GM10248 (cell line): ENCODE measurements at places on chromosomes 1 and 21.
A peak's percentile ranks its signal among the peaks of the same experiment; 100 is the strongest.

GRCh38 chr1:163201906-163202305, 810 bp downstream of the RGS5 start:
- no peak for DNase-seq

GRCh38 chr1:30264672-30265025, 458.7 kb downstream of the MATN1 start:
- DNase-seq = no peak

DNA sequence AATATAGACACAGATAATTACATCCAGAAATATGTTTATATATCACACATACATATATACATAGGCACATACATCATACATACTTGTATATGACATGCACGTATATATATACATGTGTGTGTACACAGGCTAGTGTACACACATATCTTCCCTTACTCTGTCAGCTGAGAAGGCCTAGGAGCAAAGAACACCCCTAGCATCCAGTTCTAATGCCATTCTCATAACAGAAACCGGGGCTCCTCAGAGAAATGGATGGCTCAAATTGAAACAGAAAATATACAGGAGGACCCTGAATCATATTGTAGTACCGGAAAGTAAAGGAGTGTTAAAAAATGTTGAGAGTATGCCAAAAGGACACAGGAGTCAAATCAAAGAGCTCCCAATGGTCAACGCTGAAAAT, 19.7 kb upstream of the HYI start:
- DNase-seq = no peak

- no peak for DNase-seq
These were observed 137.1 kb upstream of the MAGI3 start for GRCh38 chr1:113253187-113253586.

GRCh38 chr1:10529091-10529490, 54.3 kb downstream of the PEX14 start:
- no peak for DNase-seq

DNA sequence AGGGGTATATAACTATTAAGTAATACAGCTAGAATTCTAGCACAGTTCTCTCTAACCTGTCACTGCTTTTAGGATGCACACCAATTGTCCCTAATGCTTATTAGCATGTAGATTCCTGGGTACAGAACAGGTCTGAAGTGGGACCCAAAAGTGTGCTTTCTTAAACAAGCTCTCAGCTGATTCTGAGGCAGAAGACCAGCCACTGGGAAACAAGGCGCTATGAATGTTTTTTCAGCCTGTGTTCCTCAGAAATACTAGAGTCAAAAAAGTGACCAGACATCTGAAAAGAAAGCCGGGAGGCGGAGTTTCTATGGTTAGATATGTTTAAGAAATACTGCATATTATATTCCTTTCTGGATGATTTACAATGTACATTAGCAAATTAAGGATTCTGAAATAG, 1.8 kb downstream of the PEF1 start:
- DNase-seq = no peak

GRCh38 chr21:45880097-45881068, 101.2 kb upstream of the COL6A1 start:
- peak; percentile 74 for DNase-seq

- no peak for DNase-seq
These were observed 15.7 kb upstream of the IGSF21 start for GRCh38 chr1:18091660-18092446.

DNA sequence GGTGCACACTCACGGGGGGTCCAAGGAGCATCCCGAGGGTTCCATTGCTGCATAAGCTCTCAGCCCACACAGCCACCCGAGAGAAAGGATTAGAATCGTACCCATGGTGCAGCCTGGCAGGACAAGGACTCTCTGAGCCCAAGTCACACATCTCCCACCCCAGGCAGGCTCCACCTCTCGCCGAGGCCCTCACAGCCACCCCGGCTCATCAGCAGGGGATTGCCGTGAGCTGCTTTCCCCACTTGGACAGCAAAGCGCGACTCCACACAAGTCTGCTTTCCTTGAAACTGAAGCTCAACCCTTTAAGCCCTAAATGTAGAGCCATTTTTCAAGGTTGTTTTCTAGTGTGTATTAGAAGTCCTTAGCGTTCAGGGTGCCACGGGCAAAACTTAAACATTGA, 306.4 kb upstream of the VAMP3 start:
- DNase-seq = no peak

DNA sequence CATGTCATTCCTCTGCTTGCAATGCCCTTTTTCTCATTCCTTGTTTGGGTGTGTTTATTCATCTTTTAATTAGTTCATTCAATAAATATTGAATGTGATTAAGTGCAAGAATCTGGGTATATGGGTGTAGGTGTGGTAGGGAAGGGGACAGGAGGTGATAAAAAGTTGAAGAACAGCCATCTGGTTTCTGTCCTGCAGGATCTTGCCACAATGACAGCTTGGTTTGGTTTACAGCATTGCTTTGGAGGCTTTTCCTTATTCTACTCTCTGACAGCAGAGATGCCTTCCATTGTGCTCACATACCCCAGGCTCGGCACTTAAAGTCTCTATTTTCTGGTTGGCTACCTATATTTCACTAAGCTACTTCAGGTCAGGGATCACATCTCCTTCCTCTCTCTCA, 3.0 kb upstream of the REG4 start:
- no peak for DNase-seq

GRCh38 chr1:94698356-94698755, 121.8 kb upstream of the SLC44A3 start:
- no peak for DNase-seq

- peak; percentile 9 for DNase-seq
These were observed 69.8 kb downstream of the TBX15 start for GRCh38 chr1:118918230-118918939.

DNA sequence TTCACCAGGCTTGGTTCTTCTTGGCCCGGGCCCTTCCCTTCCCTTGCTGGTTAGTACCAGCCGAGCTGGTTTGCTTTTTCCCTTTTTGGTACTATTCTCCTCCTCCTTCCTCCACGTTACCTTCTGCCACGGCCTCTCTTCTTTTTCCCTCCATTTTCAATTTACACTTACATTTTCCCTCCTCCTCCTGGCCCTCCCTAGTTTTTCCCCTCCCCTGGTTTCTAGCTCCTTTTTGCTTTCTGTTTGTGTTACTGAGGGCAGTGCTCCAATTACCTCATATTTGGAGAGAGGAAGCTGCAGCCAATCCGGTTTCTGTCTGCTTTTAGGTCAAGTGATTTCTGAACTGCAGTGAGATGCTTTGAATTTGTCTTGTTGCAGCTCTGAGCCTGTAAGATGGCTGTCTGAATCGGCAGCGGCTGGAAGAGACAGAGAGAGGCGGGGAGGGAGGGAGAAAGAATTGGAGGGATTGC, 63.7 kb downstream of the MACF1 start:
- DNase-seq = peak; percentile 65

- DNase-seq = no peak
These were observed 1.2 kb upstream of the H6PD start for GRCh38 chr1:9233241-9233941.

GRCh38 chr1:241129207-241129960, 227.6 kb downstream of the RGS7 start:
- no peak for DNase-seq

- DNase-seq = no peak
These were observed 16.8 kb downstream of the PDE9A start for GRCh38 chr21:42670058-42670880.
